ENCODE measurements at places on chromosomes 7 and 10. TPM values are rescaled to one million over a fixed set of nuclear protein-coding genes. Genes with fewer than 3 reads are reported as not detected.
A peak's percentile ranks its signal among the peaks of the same experiment; 100 is the strongest.

GRCh38 chr10:35442028-35442427, 105.7 kb downstream of the CCNY start:
- DNase-seq, result no peak

GRCh38 chr10:131260452-131261211, 50.9 kb downstream of the TCERG1L start:
- DNase-seq, result no peak

- peak; percentile 73 for DNase-seq
These were observed 74.3 kb upstream of the ASAH2 start for GRCh38 chr10:50325449-50326171.

GRCh38 chr7:32259931-32260596, 189.9 kb upstream of the PDE1C start:
- DNase-seq, result no peak

- no peak for DNase-seq
These were observed 167.3 kb upstream of the MYO3A start for GRCh38 chr10:25766687-25767221.

- DNase-seq, result no peak
These were observed 125.7 kb downstream of the PLPP4 start for GRCh38 chr10:120582753-120583152.

- no peak for DNase-seq
These were observed 221.4 kb upstream of the PITRM1 start for GRCh38 chr10:3393958-3394357.

DNA sequence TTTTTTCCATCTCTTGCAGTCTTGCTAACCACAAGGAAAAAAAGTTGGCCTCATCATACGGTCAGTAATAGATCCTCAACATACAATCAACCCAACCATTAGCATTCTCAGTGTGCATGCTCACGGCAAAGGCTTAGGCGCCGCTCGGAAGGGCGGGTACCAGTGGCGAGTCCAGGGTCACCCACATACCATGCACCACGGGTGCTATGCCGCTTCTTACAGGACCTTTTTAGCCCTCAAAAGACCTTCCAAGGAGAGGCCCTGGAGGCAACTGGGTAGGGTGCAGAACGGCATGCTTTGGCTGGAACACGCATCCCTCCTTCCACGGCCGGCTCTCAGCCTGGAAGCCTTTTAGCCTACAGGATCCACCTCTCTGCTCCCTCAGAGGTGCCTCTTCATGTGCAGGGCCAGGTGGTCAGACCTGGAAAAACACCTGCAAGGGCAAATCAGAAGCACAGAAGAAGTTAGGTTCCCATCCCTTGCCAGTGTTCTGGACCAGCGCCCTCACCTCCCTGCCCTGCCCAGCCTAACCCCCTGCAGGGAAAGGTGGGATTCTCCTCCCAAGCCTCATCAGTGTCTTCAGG, 5.8 kb downstream of the KLF6 start:
- peak; percentile 44 for DNase-seq

- DNase-seq, result peak; percentile 44
These were observed 15.9 kb upstream of the ASB4 start for GRCh38 chr7:95469848-95470247.

GRCh38 chr7:18509481-18509880, 13.9 kb downstream of the HDAC9 start:
- no peak for DNase-seq

GRCh38 chr10:52615756-52616394, 156.7 kb downstream of the MBL2 start:
- DNase-seq, result no peak

DNA sequence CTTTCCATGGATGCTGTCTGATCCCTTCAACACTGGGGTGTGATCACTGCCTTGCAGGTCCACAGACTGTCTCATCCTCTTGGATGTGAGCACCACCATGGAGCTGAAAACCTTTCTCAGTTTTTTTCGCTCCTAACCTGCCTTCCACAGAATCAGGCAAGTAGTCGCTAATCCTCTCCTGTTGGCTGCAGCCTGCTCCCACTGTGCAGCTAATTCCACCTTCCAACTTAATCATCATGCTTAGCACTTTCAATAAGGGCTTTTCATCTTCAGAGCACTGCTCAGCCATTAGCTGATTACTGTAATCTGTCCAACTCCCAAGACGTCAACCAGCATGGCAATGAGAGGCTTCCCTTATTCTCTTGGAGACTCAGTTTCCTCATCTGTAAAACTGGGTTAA, 15.1 kb upstream of the CDH23 start:
- DNase-seq, result no peak

GRCh38 chr10:114489521-114490310, 85.4 kb upstream of the AFAP1L2 start:
- DNase-seq, result peak; percentile 80

DNA sequence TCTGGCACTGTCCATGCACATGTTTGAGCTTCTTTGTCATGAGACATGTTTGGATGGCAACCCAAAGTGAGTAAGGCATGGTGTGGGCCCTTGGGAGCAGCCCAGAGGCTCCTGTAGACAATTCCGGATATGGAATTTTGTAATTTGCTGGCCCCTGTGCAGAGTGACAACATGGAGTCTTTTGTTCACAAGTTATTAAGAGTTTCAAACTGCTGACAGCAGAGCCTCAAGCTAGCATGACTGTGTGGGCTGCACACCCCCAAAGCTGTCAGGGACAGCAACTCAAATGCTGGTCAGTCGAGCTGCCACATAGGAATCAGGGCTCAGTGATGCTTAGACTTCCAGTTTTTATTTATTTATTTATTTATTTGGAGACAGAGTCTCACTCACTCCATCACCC, 7.0 kb upstream of the MYL7 start:
- DNase-seq, result no peak

Gene ELFN1
- total RNA-seq, result 1.2 TPM

Gene HTRA1
- 54.7 TPM for total RNA-seq

Gene ANTXRL
- total RNA-seq, result not detected

Gene TAS2R41
- total RNA-seq, result not detected

Gene APBB1IP
- total RNA-seq, result 0.17 TPM

Gene ADAM8
- total RNA-seq, result 0.68 TPM

Gene SPDYE1
- total RNA-seq, result not detected

Gene CAV2
- total RNA-seq, result 247 TPM

Gene GPR37
- total RNA-seq, result 0.14 TPM

Gene TMEM106B
- 40.3 TPM for total RNA-seq
